Karpas-422 (cell line): ENCODE measurements at places on chromosomes 3 and 15. TPM values are rescaled to one million over a fixed set of nuclear protein-coding genes. Genes with fewer than 3 reads are reported as not detected.

GRCh38 chr3:149414557-149415231 is 37.2 kb upstream of the TM4SF1 start:
- no peak for DNase-seq

DNA sequence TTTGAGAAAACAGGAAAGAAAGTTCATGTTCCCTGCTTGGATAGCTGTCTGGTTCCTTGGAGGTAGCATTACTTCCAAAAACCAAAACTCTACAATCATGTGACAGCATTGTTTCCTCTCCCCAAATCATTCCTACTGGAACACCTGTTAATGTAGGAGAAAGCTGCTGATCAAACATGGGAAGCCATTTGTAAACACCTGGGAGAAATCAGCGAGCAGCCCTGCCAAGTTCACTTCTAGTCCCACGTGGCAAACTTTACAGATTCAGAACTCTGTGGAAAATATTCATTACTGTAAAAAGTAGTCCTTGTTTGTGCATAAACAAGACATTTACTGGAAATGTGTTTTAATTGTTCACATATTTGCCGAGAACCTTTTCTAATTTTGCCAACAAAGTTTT is 275.5 kb upstream of the AZI2 start:
- no peak for DNase-seq

IQCH gene
- total RNA-seq = 2.4 and 4.0 TPM in 2 replicates

DNA sequence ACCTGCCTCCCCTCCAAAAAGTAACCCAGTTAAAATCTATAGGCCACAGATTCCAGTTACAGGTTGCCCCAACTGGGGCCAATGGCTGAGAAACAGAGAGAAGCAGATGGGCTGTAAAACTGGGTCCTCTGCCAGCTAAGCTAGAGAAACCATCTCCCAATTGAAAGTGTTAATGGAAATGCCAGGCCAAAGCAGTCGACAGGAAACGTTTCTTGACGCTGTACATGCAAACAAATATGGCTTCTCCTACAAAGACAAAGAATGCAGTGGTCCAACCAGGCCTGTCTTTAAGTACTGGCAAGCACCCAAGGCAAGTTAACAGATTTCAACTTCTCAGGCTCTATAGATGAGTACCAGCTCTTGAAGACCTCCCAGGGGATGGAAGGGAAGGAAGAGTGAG is 71.3 kb downstream of the MAGI1 start:
- DNase-seq = no peak

DNA sequence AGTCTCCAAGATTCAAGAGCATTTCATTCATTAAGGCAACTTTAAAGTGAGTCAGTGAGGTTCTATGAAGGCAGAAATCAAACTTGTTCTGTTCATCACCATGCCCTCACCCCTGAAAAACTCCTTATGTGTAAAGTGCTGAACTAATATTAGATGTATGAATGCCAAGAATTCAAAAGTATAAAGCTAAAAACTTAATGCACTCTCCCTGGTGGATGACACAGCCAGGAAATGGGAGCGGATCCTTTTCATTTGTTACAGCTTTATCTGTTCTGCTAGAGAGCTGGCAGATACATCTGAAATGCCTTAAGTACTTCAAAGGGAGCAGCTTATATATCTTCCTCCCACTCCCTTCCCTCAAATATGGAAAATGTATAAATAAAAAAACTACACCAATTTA is 8.2 kb downstream of the TXNRD3 start:
- no peak for DNase-seq
